ENCODE measurements at places on chromosomes 5 and 9.

DNA sequence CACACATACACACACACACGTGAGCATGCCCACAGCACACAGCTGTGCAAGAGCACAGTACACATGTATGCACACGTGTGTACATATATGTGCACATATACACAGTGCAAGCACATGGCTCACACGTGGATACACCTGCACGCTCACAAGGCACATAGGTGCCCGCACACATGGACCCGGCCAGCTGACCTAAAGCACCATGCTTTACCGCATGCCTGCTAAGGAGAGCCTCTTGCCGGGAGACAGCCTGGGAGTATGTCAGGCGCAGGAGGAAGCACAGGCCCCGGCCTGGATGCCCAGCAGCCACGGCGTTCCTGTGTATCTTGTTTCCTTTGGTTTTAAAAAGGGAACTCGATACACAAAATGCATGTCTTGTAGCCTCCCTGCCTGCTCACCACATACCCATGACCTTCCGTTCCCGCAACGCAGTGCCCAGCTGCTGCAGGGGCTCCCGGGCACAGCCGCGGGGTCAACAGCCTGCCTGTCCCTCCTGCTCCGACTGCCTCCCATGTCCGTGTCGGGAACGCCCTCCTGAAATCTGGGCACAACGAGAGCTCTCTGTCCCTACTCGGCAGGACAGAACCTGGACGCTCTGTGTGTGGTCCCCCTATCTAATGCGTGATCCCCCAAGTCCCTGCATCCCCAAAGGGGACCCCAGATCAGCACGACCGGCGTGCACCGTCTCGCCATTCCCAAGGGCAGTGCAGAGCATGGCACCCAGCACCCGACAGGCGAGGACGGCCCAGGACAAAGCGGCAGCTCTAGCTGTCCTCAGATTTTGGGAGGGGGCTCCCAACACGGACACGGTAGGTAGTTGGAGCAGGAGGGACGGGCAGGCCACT, 3.6 kb downstream of the SLC12A7 start:
- no peak for DNase-seq

GRCh38 chr9:29220596-29221251, 1647.4 kb upstream of the C9orf72 start:
- DNase-seq, result no peak

DNA sequence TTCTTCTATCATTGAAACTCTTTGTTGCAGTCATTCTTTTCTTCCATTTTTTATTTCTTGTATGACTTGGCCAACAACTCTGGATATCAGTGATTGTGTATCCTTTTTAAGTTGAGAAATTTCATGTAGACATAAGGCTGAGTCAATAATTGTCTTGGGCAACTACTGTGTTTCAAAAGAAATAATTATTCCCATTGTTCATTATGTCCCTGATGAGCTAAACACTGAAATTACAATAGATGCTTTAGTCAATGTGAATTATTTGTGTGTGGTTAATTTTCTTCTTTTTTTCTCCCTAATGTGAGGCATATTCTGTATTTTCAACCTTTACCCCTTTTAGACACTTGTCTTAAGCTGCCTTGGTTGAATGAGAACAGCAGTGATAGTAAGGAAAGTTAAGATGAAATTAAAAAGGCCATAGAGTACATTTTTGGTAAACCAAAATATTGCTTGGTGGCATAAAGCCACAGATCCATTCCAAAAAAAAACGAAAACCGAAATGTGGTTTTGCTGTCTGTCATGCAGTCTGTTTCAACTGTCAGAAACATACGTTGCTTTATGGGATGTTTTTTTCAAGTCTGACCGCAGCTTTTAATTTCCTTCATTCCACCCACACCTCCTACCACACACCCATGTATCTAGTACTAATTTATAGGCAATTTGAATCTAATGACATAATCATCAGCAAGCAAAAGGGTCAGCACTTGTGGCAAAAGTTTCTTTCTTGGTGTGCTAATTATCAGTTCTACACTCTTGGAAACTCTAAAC, 21.1 kb downstream of the TLE4 start:
- DNase-seq, result no peak

DNA sequence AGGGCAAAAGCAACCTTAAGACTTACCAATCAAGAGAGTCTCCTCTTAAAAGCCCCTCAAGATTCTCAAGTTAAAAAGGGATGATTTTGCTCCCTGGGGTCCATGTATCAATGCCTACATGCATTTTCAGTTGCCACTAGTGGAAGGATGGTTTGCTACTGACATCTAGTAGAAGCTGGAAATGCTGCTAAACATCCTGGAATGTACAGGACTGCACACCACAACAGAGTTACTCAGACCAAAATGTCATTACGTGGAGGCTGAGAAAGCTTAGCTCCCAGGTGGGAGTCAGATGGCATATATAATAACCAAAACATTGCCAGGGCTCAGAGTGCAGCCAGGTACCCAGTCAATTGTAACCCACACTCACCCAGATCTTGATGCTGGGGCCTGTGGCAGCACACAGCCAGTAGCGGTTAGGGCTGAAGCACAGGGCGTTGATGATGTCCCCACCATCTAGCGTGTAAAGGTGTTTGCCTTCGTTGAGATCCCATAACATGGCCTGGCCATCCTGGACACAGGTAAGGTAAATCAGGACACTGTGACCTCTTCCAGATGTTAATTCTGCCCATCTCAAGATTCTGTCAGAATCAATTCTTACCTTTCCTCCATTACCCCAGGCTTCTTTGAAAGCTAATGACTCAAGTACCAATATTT, 5.8 kb downstream of the RACK1 start:
- no peak for DNase-seq

GRCh38 chr9:5778805-5779204, 54.1 kb downstream of the ERMP1 start:
- DNase-seq, result no peak

Measured in NCI-H1105 (cell line).